ENCODE measurements at places on chromosomes 6 and 20.

GRCh38 chr6:87540539-87540938, 49.2 kb downstream of the RARS2 start:
- no peak for DNase-seq

- no peak for DNase-seq
These were observed 366.5 kb upstream of the POU3F2 start for GRCh38 chr6:98467902-98468301.

GRCh38 chr6:47890326-47890875, 108.6 kb downstream of the OPN5 start:
- DNase-seq: no peak

- no peak for DNase-seq
These were observed 33.3 kb upstream of the CITED2 start for GRCh38 chr6:139407718-139408222.

GRCh38 chr6:30013291-30013922, 47.7 kb upstream of the POLR1H start:
- peak; percentile 26 for DNase-seq

GRCh38 chr6:26057899-26058298, 29.3 kb upstream of the HFE start:
- no peak for DNase-seq

GRCh38 chr20:35087791-35088190, 4.8 kb downstream of the TRPC4AP start:
- no peak for DNase-seq

GRCh38 chr20:23782366-23782983, 31.7 kb upstream of the CST1 start:
- peak; percentile 28 for DNase-seq

DNA sequence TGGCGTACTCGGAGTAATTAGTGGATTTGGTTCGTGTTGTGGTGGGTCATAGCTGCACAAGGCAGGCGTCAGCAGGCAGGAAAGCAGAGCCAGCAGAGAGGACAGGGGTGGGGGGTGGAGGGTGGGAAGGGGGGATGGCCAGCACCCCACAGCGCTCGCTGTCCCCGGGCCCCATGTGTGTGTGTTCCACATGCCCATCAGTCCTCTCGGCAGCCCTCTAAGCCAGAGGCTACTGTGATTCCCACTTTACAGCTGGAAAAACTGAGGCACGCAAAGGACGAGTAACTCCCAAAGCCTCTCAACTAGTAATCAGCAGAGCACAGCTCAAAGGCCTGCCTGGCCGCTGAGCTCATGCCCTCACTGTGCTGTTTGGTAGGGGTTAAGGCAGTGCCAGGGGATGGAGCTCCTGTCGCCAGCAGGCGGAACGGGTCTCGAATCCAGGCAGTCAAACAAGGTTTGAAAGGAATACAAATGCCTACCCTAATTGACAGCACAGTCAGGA, 175.2 kb downstream of the ZDHHC14 start:
- no peak for DNase-seq

DNA sequence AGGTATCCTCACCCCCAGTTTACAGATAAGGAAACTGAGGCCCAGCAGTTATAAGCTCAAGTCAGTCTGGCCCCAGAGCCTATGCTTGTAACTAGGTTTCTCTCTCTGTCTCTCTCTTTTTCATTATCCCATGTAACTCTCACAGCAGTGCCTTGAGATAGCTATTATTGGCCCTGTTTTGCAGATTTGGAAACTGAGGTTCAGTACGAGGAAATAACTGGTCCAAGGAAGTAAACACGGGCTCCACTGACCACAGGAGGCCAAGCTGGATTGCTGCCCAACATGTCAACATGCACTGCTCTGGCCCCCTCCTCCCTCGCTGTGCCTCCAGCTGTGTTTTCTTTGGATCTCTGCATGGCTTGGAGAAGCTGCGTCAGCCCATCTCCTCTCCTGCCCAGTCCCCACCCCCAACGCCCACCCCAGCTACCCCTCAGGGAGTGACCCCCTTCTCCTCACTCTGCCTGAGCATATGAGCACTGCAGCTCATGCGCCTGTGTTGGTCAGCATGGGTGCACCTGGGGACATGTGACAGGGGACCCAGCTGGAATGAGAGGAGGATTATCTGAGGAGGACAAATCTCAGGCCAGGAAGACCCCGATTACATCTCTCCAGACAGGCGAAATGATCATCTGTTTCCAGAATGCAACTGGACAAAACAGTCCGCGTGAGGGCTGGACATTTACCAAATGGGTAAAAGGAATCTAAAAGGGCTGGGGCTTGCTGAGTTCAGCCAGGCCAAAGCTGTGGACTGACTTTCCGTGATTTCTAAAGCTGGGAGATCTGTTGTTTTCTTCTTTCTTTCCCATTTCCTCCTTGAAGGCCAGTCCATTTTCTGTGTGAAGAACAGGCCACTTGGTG, 7.8 kb upstream of the PLTP start:
- DNase-seq: no peak
